CD8-positive, alpha-beta memory T cell (primary cell): ENCODE measurements at places on chromosomes 11 and 22. TPM values are rescaled to one million over a fixed set of nuclear protein-coding genes. Genes with fewer than 3 reads are reported as not detected.
A peak's percentile ranks its signal among the peaks of the same experiment; 100 is the strongest.

DNA sequence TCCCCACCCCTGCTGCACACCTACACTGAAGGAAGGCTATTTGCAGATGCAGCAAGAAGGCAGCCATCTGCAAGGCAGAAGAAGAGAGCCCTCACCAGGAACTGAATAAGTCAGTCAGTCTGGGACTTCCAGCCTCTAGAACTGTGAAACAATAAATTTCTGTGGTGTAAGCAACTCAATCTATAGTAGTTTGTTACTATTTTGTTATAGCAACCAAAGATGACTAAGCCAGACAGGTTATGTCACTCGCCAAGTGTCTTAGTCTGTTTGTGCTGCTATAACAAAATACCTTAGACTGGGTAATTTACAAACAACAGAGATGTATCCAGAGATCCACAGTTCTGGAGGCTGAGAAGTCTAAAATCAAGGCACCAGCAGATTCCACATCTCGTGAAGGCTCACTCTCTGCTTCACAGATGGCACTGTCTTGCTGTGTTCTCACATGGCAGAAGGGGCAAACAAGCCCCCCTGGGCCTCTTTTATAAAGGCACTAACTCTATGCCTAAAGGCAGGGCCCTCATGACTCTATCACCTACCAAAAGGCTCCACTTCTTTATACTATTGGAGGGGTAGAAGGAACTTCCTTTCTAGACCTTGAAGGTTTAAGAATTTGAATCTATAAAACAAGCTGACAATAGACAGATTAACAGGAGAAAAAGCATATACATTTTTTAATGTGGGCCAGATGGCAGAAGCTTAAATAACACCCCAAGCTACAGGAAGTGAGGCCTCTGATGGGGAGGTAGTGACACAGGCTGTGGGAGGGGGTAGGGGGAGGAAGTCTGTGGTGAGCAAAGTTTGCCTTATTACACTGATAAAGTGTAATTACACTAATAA, 12.3 kb downstream of the APOL6 start:
- H3K27ac ChIP-seq = peak overlapping the region; percentile 86
- peak overlapping the region; percentile 38 for H3K4me3 ChIP-seq
- H3K4me1 ChIP-seq = peaks cover 56% of the 10 kb centered on the region
- H3K36me3 ChIP-seq = peaks cover 43% of the 10 kb centered on the region
- H3K27me3 ChIP-seq = no peaks in the 10 kb centered on the region

- H3K27ac ChIP-seq = no peak overlapping the region
- H3K4me3 ChIP-seq = no peak overlapping the region
- no peaks in the 10 kb centered on the region for H3K36me3 ChIP-seq
- H3K27me3 ChIP-seq = no peaks in the 10 kb centered on the region
- DNase-seq = no peak
These were observed 90.4 kb upstream of the SHISAL1 start for GRCh38 chr22:44403166-44403565.

GRCh38 chr11:29162491-29162890, 854.3 kb downstream of the KCNA4 start:
- no peak overlapping the region for H3K4me3 ChIP-seq
- no peak overlapping the region for H3K27ac ChIP-seq
- no peak for DNase-seq
- no peaks in the 10 kb centered on the region for H3K27me3 ChIP-seq
- no peaks in the 10 kb centered on the region for H3K36me3 ChIP-seq

- no peak for DNase-seq
- H3K27me3 ChIP-seq = no peaks in the 10 kb centered on the region
- no peaks in the 10 kb centered on the region for H3K4me1 ChIP-seq
- no peaks in the 10 kb centered on the region for H3K36me3 ChIP-seq
- H3K27ac ChIP-seq = no peak overlapping the region
These were observed 131.4 kb downstream of the DCDC1 start for GRCh38 chr11:31237819-31238760.

- no peaks in the 10 kb centered on the region for H3K27me3 ChIP-seq
- no peaks in the 10 kb centered on the region for H3K4me1 ChIP-seq
- H3K27ac ChIP-seq = no peak overlapping the region
- H3K4me3 ChIP-seq = no peak overlapping the region
- no peak for DNase-seq
These were observed 32.4 kb downstream of the OTOG start for GRCh38 chr11:17579451-17579850.

DNA sequence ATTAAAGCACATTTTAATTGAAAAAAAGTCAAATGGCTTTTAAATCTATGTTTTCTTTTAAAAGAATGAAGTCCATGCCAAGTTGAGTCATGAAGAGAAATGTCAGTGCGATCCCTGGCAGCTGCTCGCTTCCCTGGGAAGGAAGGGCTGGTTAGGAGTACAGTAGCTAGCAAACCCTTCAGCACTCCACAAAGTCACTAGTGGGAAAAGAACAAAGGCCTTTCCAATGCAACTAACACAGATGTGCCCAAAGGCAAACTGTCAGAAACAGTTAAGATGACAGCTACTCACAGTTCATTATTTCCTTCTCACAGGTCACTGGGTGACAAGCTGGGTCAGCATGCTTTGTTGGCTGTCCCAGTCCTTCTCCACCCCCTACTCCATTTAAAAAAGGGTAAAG, 308.7 kb downstream of the DCDC1 start:
- no peak overlapping the region for H3K27ac ChIP-seq
- H3K4me3 ChIP-seq = no peak overlapping the region
- no peaks in the 10 kb centered on the region for H3K27me3 ChIP-seq
- H3K36me3 ChIP-seq = no peaks in the 10 kb centered on the region
- no peak for DNase-seq
- H3K4me1 ChIP-seq = no peaks in the 10 kb centered on the region

GRCh38 chr11:124190298-124191139, 7.4 kb downstream of the OR10D3 start:
- DNase-seq = no peak
- H3K4me3 ChIP-seq = no peak overlapping the region
- H3K36me3 ChIP-seq = no peaks in the 10 kb centered on the region
- no peaks in the 10 kb centered on the region for H3K27me3 ChIP-seq
- H3K27ac ChIP-seq = no peak overlapping the region

DNA sequence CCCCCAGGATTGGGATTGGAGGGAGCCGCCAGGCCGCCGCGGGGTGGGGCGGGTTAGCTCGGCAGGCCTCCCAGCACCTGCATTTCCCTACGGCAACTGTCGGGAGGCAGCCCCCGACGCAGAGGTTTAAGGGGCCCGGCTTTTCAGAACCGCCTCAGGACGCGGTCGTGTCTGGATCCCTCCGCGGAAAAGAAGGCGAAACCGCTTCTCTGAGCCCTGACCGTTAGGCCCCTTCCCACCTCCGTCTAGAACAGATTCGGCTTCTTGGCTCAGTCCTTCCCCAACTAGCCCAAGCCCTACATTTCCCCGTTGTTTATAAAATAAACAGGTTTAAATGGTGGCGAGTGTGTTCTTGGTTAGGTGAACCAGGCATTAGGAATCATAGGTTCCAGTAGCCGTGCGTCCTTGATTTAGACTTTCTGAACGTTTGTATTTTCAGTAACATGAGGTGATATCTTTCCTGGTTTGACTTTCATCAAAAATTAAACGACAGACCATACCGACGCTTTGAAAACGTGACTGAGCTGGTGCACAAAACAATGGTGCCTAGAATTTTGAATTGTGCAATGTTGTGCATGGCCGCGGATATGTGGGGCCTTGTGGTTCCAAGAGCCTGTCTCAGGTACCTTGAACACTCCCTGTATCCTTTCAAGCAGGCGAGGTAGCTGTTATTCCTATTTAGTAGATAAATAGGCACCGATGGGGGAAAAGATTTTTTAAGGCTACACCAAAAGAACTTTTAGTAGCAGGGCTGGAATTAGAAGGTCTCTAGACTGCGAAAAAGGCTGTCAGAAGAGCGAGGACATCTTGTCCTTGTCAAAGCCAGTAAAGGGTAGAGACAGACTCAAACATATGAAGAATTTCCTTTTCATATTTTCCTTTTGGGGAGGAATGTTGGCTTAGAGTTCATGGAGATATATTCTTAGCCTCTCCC, 1.2 kb upstream of the HSPA8 start:
- H3K36me3 ChIP-seq = peaks cover 35% of the 10 kb centered on the region
- H3K27me3 ChIP-seq = no peaks in the 10 kb centered on the region
- H3K4me3 ChIP-seq = peak overlapping the region; percentile 82
- H3K27ac ChIP-seq = peak overlapping the region; percentile 88
- H3K4me1 ChIP-seq = peaks cover 45% of the 10 kb centered on the region

GRCh38 chr11:65569164-65569972, 909 bp upstream of the ZNRD2 start:
- DNase-seq = no peak
- peak overlapping the region; percentile 95 for H3K4me3 ChIP-seq
- peak overlapping the region; percentile 96 for H3K27ac ChIP-seq
- peaks cover 80% of the 10 kb centered on the region for H3K4me1 ChIP-seq

- no peak overlapping the region for H3K27ac ChIP-seq
- DNase-seq = no peak
- H3K4me1 ChIP-seq = no peaks in the 10 kb centered on the region
- H3K36me3 ChIP-seq = no peaks in the 10 kb centered on the region
These were observed 64.6 kb downstream of the OTOG start for GRCh38 chr11:17611503-17612220.

DNA sequence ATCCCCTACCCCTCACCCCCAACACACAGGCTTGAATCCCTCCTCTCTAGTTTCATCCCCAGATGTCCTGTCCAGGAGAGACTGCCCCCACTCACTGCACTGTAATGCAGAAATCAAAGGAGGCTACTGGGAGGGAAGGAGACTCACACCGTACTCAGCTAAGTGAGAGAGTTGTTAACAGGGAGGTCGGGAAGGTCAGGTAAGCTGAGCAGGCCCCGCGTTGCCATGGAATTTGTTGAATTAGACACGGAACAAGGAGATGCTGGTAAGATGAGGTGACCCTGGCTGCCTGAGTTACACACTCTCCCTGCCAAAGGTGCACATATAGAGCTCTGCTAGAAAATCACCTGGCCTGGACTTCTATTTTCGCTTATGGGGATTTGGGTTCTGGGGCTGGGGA, 197.9 kb downstream of the NXPE2 start:
- H3K27me3 ChIP-seq = no peaks in the 10 kb centered on the region
- no peak overlapping the region for H3K27ac ChIP-seq
- H3K4me1 ChIP-seq = no peaks in the 10 kb centered on the region
- no peak overlapping the region for H3K4me3 ChIP-seq
- no peaks in the 10 kb centered on the region for H3K36me3 ChIP-seq

DNA sequence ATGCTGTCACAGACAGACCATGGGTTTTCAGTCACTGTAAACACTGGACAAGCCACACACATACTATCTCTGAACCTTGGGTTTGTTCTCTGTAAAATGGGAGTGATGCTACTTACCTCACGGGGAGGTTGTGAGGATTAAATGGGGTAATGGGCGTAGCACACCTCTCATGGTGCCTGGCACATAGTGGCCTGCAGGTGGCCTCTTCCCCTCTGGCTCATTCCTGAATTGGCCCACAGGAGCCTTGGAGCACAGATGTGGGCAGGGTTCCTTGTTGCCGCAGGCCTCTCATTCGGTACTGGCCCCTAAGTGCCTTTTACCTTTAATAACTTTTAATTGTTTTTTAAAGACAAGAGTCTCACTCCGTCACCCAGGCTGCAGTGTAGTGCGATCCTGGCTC, 11.7 kb downstream of the MICAL2 start:
- no peaks in the 10 kb centered on the region for H3K27me3 ChIP-seq
- H3K4me1 ChIP-seq = peaks cover 15% of the 10 kb centered on the region
- no peak overlapping the region for H3K4me3 ChIP-seq
- H3K36me3 ChIP-seq = no peaks in the 10 kb centered on the region

- peaks cover 64% of the 10 kb centered on the region for H3K4me1 ChIP-seq
- H3K36me3 ChIP-seq = peaks cover 46% of the 10 kb centered on the region
- H3K4me3 ChIP-seq = peak overlapping the region; percentile 94
- peak; percentile 60 for DNase-seq
- H3K27ac ChIP-seq = peak overlapping the region; percentile 78
These were observed 504 bp downstream of the CFL1 start for GRCh38 chr11:65857500-65857852.

DNA sequence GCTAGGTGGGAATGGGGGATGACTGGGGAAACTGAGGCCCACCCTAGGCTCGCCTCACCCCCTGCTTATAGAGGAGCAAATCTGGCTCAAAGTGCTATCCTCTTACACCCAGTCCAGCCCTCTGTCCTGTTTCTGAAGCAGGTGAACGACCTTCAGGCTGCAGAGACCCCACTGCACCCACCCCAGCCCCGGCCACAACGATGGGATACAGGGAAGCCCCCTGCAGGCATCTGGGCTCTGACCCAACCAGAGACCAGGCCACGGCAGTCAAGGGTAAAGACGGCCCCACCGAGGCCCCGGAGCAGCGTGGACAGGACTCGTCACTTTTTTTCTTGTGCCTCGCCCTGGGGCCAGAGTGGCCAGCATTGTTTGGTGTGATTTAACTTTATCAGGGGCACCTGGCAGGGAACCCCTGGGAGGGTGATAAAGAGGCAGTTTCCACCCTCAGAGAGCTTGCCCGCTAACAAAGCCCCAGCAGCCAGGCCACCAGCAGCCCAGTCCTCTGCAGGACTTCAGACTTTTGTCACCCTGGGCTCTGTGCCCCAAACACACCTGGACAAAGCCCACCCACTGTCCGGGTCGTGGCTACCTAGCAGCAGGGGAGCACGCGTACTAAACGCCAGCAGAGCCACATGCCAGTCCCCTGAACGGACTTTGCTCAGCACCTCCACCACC, 612.6 kb downstream of the TBC1D22A start:
- H3K36me3 ChIP-seq = no peaks in the 10 kb centered on the region
- H3K4me1 ChIP-seq = no peaks in the 10 kb centered on the region

GRCh38 chr22:20002636-20003035, 14.0 kb downstream of the ARVCF start:
- peaks cover 4% of the 10 kb centered on the region for H3K4me1 ChIP-seq
- no peaks in the 10 kb centered on the region for H3K27me3 ChIP-seq
- H3K4me3 ChIP-seq = no peak overlapping the region
- H3K36me3 ChIP-seq = no peaks in the 10 kb centered on the region

DNA sequence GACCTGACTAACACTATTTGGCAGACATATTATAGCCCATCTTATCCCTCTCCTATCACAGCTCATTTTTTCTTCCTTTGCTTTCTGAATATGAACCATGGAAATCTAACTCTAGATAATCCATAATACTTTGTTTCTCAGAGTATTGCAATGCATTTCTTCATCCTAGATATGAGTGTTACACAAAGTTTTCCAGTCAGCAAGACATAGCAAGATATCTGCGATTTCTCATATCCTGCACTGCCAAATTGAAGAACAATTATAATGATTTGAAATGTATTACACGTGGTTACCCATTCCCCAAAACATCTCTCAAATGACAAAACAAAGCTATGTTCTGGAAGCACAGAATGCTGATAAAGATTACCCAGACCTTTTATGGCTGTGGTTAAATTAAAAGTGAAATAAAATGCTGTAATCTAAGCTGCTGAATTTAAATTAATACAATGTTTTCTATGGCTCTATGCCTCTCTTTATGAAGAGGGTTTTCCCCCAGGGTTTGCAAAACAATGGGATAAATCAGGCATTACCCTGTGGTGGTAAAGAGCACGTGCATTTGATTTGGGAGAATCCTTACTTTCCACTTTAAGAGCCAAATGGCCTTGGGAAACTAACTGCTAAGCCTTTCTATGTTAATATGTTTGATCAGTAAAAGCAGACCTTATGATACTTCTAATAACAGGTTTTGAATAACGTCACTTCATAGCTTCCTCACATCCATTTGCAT, 1291.0 kb upstream of the CNTN5 start:
- no peaks in the 10 kb centered on the region for H3K4me1 ChIP-seq
- H3K36me3 ChIP-seq = no peaks in the 10 kb centered on the region
- H3K27ac ChIP-seq = no peak overlapping the region
- H3K4me3 ChIP-seq = no peak overlapping the region
- H3K27me3 ChIP-seq = no peaks in the 10 kb centered on the region
- DNase-seq = no peak

Gene ANGPTL5
- total RNA-seq = not detected

Gene CHRDL2
- total RNA-seq = not detected

Gene DEFB131B
- not detected for total RNA-seq

Gene ARFIP2
- total RNA-seq = 47.5 TPM

Gene CNGA4
- not detected for total RNA-seq
